ENCODE measurements at places on chromosomes 12 and 14.

- no peak for DNase-seq
These were observed 5.9 kb upstream of the RCOR1 start for GRCh38 chr14:102586420-102587104.

- no peak for DNase-seq
These were observed 26.8 kb downstream of the DGLUCY start for GRCh38 chr14:91140672-91141071.

DNA sequence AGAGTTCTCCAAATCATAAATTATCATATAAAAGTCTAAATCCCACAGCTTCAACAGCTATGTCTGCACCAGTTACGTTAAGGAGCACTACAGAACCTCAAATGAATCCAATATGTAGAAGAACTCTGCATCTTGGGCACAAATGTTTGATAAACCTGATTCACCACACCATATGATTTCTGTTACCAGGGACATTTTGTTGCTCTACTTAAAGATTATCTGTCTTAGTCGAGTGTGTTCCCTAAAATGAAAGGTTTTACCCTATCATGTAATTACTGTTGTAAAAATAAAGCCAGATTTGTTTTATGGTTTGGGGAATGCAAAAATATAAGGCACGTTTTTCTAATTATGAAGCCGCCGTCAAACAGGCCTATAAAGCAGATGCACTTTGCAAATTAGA lies 363.1 kb downstream of the EGLN3 start:
- no peak for DNase-seq

DNA sequence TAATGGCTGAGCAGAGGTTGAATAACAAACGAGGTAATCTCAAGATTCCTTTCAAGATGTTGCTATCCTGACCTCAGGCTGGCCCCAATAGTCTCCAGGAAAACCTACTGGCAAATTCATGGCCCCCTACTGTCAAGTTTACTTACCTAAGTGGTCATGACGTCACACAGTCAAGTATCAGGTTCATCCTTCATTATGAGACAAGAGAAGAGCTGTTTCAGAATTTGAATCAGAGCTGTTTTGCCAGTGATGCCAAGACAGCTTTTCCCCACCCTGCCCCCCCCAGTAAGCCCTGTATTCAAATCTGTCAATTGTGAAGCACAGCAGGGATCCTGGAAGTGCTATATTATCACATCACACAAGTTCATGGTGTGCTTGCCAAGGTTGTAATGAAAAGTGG lies 509.6 kb downstream of the NOVA1 start:
- DNase-seq: no peak

DNA sequence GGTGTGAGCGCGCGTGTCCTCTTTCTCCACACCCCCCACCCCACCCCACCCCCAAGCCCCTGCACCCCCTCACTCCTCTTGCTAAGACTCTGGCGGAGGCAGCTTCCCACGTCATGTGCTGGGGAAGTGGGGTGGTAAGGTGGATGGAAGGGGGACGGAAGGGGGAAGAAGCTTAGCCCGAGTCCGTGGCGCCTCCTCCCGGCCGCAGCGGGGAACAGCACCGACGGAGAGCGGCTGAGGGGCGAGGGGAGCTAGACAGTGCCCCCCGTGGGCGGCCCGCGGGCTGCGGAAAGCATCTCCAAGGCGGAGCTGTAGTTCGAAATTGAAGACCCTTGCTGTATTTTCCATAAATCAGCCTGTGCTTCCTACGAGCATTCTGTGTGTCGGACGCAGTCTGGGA lies 588 bp upstream of the GRIN2B start:
- peak; percentile 17 for DNase-seq

- DNase-seq: no peak
These were observed 187.4 kb upstream of the ABCD2 start for GRCh38 chr12:39807043-39807442.

- peak; percentile 61 for DNase-seq
These were observed 49.0 kb downstream of the KCTD10 start for GRCh38 chr12:109428037-109428629.

DNA sequence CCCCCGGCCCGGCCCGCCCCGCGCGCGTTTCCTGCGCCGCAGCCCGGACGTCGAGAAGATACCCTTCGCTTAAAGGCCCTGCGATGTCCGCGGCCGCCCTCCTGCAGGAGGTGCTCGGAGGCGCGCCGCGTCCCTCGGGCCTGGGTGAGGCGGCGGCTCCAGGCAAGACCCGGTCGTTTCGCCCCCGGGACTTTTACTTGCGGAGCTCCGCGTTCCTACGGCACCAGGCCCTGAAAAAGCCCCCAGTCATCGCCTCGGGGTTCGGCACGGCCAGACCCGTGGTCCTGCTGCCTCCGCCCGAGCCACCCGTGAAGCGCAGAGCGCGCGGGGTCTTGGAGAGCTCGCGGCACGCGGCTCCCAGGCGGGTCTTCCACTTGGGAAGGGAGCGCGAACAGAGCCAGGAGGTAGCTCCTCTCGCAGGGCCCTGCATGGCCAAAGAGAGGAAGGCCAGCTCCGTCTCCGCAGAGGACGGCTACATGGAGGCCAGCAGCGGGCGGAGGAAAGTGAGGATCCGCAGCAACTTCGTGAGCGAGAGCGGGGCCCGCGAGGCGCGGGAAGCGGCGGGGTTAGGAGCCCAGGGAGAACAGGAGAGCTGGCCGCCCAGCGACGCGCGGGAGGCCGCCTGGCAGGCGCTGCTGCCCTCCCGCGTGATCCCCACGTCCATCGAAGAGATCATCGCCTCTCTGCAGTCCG lies 26.9 kb downstream of the TTC6 start:
- no peak for DNase-seq

DNA sequence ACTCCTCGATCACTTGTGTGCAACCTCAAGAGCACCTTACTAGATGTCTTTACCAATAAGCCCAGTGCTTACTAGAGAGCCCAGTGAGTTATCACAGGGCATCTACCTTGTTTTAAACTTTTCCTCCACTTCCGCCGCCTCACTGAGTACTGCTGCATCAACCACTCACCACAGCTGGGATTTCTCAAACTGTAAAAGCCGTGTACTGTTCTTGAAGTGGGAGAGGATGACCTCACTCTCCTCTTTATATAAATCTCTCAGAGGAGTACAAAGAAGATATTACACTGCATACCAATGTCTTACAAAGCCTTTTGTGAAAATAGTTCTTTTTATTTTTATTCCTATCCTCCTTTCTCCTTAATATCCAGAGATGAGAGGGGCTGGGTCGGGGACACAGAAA lies 94.1 kb downstream of the PLCZ1 start:
- DNase-seq: no peak

DNA sequence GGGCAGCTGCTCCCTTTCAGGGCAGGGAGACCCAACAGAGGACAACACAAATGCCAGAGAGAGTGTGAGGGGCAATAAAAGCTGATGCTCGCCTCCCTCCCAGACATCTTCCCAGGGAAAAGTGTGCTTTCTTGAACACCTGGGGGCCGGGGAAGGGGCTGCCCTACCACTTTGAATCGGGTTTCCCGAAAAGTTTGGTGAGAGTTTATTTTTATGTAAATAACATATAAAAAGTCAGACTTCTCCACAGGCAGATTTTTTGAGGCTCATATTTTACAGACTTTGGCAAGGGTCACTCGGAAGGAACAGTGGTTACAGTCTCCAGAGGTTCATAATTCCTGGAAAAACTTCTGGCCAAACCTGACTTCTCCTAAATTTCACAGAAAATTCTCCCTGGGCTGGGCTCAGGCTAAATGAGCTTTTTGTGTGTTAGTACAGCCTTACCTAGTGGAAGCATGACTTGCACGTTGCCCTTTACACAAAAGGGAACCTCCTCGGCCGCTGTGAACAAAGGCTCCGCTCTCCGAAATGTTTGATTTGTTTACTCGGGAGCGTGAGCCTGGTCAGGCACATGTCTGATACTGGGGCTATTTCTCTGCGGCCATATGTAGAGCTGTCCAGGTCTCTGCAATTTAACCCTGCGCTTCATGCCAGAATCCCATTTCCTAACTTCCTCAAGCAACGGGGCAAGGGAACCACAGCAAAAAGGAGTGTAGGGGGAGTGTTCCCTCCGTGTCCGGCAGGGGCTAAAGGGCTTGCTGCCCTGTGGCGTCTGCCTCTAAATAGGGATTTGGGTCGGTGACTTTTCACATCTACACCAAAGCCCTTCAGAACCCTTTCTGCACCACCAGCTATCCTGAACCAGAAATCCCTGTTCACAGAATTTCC lies 3.4 kb downstream of the RTL1 start:
- DNase-seq: no peak

DNA sequence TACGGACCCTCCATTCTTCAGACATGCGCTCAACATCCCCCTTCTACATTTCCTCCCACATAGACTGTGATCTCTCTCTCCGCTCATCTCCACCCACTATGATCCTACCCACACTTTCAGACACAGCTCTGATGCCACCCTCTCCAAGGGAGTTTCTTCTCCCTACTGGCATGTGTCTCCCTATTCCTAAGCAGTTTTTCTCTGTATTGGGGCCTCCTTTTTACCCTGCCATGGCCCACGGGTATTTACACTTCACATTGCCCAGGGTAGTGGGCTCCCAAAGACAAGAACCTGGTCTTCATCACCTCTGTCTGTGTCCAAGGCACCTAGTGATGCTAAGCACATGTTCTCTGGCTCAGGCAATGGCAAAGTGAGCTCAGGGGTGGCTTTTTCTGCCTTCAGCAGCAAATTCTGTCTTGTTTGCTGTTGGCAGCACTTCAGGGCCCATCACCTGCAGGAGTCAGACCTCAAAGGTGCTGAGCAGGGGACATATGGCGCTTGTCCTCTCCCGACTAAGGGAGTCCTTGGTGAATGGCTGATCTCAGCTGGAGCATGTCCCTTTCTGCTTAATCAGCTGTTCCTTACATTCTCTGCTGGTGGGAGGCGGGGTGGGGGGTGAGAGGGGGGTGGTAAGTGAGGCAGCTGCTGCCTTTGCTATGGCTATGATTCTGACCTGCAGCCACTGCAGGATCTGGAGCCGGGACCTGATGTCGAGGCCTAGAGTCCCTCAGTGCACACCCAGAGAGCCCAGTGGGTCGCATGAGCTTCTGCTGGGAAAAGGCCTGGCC lies 256.8 kb downstream of the PCNX1 start:
- DNase-seq: no peak

- DNase-seq: no peak
These were observed 122.1 kb downstream of the HMGA2 start for GRCh38 chr12:65946419-65946818.

DNA sequence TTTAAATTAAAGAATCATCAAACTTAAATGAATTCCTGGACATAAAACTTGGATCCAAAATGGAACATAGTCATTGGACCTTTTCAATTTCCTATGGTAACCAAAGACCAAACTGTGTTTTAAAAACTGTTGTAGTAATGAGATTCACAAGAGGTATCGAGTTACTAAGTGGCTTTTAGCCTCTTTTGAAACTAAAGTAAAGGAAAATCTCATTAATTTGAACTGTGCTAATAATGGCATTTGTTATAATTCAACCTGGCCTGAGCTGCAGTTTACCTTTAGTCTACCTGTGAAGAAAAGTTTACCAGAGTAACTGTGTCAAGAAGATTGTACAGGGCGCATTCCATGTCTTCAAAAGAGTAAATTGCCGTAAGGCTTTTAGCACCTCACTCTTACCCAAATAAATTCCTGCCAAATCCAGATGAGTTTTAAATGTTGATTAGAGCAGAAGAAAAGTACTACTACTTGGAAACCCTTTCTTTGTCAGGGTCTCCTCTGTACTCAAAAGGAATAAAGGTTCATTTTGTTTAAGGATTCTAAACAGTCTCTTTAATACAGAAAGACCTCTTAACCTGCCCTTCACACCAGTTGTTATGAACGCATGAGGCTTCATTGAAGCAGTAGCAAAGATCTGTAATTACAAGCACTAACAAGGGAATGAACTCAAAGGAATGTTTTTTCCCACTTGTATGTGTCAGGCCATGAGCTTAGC lies 17.1 kb upstream of the MED13L start:
- DNase-seq: no peak

- DNase-seq: peak; percentile 18
These were observed 613 bp downstream of the ARHGEF40 start for GRCh38 chr14:21070610-21071224.

GRCh38 chr12:2813214-2814185 lies 1.0 kb downstream of the ITFG2 start:
- peak; percentile 34 for DNase-seq

- no peak for DNase-seq
These were observed 28.6 kb upstream of the DICER1 start for GRCh38 chr14:95185767-95186392.

GRCh38 chr14:77589099-77589498 lies 27.3 kb downstream of the SPTLC2 start:
- DNase-seq: no peak

DNA sequence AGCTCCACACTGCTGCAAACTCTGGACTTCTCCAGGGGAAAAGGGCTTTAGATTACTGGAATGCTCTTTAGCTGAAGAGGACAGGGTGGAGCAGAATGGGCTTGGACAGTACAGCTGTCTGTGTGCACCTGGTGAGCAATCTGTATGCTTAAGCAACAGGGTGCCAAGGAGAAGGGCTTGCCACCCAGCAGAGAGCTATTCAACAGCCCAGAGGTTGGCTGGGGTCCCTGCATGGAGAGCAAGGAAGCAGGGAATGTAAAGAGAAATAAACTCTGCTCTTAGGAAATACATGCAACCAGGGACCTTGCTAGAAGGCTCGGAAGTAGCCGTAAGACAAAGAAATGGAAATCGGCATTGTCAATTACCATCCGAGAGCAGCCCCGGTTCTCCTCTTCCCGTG lies 53.0 kb upstream of the CORO1C start:
- DNase-seq: no peak

GRCh38 chr14:22791301-22791700 lies 23.9 kb downstream of the SLC7A7 start:
- no peak for DNase-seq

- no peak for DNase-seq
These were observed 17.5 kb upstream of the GPATCH2L start for GRCh38 chr14:76134231-76134630.

DNA sequence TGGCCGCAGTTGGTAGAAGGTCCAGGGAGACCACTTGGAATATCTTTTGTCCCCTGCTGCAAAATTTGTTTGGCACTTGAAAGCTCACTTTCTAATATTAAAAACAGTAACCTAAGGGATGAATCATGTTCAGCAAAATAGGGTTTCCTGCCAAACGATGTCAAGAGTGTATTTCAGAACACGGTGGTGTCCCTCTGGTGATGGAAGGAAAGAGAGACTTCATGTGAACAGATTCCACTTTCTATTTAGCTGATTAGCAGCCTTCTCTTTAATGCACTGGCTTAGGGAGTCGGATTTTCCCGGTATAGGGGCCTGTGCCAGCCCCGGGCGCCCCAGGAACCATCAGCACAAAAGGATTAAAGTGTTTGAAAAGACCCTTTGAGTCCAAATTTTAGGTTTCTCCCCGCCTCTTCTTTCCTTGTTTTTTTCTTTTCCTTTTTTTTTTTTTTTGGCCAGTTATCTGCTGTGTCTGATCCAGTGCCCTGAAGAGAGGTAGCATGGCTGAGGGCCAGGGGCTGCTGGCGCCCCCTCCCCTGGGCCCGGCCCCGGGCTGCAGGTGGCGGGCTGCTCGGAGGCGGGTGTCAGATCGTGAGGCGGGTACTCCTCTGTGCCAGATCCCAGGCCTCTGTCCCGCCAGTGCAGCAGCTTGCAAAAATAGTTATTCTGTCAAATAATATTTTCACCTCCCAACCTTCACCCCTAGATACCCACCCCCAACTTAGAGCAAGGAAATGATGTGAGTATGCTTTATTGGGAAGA lies 88.3 kb downstream of the TESC start:
- DNase-seq: no peak

GRCh38 chr14:57391517-57392195 lies 1.3 kb downstream of the NAA30 start:
- DNase-seq: no peak
